ENCODE measurements at places on chromosomes 7 and 10.

DNA sequence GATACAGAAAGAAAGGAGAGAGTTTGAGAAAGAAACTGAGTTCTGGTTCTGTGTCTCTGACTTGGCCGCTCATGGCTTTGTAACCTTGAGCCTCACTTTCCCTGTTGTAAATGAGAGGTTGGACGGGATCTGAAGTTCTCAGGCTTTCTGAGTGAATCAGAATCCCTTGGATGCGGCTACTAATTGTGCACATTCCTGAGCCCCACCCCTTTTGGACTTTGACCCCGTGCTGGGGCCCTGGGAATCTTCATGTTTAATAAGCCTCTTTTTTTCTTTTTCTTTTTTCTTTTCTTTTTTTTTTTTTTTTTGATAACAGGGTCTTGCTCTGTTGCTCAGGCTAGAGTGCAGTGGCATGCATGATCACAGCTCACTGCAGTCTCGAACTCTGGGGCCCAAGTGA lies 26.9 kb downstream of the SLC25A28 start:
- DNase-seq = no peak

DNA sequence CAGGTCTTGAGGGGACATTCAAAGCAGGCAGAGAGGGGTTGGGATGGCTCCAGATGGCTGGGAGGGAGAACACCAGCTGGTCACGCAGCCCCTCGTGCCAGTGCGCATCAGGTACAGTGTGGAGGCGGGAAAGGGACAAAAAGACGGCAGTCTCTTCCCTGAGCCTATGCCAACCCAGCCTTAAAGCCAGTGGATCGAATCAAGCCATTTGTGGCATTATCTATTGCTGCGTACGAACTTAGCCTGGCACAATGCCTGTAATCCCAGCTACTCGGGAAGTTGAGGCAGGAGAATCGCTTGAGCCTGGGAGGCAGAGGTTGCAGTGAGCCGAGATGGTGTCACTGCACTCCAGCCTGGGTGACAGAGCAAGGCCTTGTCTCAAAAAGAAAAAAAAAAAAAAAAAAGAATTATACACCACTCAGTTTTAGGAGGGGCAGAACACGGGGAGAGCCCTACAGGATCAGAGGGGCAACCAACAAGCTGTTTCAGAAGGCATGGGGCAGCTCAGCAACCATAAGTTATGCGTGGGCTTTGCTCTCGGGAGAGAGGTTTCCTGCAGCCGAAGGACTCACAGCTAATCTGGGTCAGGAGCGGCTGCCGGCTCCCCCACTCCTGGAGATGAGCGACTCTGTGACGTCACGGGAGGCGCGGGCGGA lies 356 bp upstream of the NDUFB2 start:
- DNase-seq = no peak

DNA sequence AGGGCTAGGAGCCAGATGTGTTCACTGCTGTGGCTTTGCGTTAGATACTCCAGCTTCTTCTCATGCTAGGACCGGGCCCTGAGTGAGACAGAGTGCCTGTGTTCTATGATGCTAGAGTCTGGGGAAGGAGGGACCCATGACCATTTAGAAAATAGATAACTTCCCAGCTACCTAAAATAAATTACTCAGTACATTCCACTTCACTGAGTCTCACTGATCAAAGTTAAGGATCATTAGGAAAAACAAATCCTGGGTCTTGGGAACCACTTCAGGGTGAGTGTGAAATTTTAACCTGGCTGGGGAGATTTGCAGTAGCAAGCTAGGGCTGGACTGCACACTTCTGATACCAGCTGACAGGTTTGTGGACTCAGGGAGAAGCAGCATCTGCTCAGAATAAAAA lies 138.1 kb downstream of the EMX2 start:
- no peak for DNase-seq

- no peak for DNase-seq
Observed at GRCh38 chr10:114779803-114780576, 41.6 kb upstream of the FHIP2A start.

DNA sequence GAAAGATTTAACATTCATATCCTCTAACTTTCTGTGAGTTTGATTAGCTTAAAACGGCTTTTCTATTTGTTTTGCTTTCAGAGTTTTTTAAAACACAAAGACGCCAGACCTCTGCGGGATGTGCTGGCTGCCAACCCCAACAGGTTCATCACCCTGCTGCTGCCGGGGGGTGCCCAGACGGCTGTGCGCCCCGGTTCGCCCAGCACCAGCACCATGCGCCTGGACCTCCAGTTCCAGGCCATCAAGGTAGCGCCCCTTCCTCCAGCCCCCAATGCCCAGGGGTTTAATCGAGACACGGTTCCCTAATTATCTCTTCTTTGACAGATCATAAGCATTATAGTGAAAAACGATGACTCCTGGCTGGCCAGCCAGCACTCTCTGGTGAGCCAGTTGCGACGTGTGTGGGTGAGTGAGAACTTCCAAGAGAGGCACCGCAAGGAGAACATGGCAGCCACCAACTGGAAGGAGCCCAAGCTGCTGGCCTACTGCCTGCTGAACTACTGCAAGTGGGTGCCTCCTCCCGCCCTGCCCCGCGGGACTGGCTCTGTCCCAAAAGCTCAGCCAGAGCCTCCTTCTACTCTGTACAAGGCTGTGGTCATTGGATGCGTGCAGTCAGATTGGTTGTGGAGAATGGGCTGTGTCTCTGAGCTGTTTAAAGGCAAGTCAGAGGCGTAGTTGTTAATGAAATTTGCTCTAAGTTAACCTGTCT lies 71.2 kb downstream of the TRRAP start:
- no peak for DNase-seq

DNA sequence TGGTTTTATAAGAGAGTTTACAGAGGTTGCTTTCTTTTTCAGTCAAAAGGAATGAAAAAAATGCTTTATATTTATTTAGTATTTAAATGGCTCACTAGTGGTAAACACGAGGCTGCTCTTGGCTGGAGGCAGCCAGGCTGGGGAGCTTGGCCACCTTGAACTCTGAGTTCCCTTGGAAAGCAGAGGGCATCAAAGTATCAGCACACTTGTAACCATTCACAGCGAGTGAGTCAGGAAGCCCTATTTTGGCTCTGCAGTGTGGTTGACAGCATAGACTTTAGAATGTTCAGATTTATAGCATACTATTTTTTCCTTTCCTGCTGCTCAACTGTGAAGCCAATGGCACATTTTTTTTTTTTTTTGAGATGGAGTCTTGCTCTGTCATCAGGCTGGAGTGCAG lies 51.6 kb downstream of the CYCS start:
- no peak for DNase-seq

GRCh38 chr7:93799750-93800357 lies 90.7 kb downstream of the TFPI2 start:
- no peak for DNase-seq

GRCh38 chr7:75924889-75925288 lies 9.9 kb downstream of the POR start:
- DNase-seq = no peak

- DNase-seq = no peak
Observed at GRCh38 chr10:65565246-65565645, 1360.6 kb upstream of the LRRTM3 start.

- DNase-seq = no peak
Observed at GRCh38 chr7:12325646-12326045, 78.0 kb downstream of the VWDE start.

DNA sequence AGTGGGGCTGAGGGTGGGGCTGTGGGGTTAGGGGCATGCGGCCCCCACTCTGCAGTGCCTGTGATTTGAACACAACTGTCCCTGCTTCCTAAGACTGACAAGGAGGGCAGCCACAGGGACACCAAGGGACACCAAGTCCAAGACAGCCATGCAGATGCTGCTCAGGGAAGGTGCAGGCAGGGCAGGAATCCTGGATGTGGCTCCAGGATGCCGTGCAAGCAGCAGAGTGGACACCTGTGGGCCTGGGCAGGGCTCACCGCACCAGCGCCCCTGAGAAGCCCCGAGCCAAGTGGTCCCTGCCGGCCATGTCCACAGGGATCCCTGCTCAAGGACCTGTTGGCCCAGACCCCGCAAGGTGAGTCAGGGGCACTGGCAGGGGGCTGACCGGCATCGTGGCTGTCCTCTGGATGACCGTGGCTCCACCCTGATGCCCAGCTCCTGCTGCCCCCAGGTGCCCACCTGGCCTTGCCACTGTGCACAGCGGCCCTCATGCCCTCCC lies 58.5 kb downstream of the STK32C start:
- no peak for DNase-seq

- peak; percentile 40 for DNase-seq
Observed at GRCh38 chr7:32427769-32428291, 62.4 kb downstream of the LSM5 start.

DNA sequence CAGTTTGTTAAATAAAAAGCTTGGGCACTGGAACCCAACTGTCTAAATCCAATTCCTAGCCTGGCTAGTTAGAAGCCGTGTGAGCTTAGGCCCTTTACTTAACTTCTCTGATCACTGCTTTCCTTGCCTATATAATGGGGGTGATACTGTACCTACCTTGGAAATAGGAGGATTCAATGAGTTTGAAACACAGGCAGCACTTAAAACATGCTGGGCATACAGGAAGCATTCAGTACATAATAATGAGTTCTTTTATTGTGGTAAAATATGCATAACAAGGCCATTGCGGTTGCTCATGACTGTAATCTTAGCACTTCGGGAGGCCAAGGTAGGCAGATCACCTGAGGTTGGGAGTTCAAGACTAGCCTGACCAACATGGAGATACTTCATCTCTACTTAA lies 47.4 kb upstream of the SEPHS1 start:
- DNase-seq = no peak

DNA sequence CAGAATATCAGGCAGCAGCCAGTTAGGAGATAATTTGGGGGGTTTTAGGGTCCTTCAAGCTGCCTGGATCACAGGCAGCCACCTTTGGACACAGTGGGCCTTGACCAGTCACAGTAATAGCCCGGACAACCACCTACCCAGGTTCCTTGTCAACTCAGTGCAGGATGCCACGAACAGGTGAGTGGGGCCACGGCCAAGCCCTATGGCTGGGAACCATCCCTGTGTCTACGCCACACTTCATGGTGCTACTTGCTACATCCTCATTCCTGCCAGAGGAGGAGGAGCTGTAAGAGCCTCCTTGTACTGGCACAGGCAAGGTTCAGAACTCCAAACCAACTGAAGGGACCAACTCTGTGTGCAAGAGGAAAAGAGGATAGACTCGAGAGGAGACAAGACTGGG lies 19.9 kb downstream of the ITPRIP start:
- DNase-seq = no peak

DNA sequence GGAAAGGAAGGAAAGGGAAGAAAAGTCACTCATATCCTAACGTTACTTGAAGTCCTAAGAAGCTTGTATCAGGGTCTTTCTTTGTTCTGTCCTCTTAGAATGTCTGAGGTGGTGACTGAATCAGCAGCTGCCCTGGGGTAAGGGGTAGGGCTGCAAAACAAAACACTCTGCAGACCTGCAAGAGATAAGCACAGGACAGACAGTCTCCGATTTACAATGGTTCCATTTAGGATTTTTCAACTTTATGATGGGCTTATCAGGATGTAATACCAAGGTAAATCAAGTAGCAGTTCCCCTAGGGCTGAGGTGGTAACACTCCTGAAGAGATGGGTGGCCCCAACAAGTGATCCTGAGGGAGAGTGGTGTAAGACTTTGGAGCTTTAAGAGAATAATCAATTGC lies 16.5 kb downstream of the KDM7A start:
- DNase-seq = no peak

DNA sequence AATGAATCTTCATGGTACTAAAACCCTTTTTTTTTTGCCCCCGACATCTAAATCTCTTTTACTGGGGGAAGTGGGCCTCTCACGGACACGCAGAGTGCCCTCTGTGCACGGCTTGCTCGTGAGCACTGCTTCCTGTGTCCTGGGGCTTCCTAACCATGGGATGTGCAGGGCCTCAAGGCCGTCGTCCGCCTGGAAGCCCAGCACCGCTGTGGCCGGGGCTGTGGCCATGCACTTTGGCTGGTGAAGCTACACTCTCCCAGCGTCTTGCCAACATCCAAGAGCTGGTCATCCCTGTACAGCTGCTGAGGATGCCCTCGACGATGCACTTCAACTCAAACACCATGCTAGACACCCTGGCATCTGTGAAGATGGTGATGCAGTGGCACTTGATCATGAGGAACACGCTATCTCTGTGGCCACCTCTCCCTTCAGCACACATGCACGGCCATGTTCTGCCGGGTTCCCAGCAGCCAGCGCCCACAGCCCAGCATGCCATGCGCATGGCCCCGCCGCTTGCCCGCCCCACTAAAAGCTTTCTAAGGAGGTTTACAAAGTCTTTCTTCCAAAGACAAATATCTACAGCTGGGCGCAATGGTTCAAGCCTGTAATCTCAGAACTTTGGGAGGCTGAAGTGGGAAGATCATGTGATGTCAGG lies 326.5 kb downstream of the PARD3 start:
- DNase-seq = no peak

GRCh38 chr7:111865430-111865829 lies 303.1 kb upstream of the IMMP2L start:
- no peak for DNase-seq

DNA sequence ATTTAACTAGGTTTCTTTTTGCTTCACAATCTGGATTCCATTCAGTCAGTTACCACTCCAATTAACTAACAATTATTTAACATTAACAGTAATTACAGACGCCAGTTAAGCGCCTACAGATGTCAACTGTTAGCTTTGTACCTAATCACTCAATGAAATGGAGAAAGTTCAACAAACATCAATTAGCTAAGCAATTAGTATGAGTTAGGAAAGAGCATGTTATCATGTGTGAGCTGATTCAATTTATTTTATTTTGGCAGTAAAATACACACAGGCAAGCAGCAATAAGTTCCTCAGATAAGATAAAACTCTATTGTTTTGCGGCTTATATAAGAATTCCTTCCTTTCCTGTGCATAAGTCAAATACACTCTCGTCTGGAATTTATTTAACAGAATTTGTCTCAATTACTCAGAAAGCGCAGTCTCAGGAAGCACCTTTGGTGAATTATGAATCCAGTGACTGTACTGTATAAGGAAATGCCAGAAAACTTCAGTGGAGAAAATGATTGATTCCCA lies 427.1 kb upstream of the GALNT17 start:
- DNase-seq = no peak

DNA sequence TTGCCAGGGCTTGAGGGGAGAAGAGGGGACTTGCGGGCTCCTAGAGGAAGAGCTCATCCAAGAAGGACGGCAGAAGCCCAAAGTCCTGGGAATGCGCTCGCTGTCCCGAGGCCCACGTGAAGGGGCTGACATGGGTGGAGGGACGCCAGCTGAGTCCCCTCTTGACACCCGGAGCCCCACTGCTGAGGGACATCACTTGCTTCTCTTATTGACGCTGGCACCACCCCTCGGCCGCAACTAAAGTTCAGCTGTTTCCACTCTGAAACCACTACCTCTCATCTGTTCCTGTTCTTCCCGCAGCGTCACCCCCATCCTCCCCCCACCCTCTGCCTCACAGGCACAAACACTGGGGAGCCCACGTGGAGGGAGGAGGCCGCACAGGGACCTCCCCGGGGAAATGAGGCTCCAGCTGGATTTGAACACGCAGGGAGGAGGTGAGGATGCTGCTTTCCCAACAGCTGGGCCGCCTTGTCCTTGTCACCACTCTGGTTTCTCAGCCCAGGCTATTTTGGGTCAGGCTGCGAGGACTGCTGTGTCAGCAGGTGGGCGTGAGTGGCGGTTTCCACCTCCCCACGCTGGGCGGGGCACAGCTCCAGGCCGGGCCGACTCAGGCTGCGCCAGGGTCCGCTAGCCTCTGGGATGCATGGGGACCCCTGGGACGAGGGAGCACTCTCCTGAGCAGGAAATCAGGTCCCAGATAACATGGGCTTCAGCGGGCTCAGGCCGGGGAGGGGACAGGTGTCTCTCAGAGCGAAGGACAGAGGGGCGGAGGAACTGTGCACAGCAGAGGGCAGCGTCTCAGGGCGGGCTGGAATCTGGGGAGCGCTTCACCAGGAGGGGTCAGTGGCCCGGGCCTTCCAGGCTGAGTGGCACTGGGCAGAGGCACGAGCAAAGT lies 156.3 kb downstream of the ZNF248 start:
- DNase-seq = no peak
